ENCODE measurements at places on chromosomes 16 and 17. TPM values are rescaled to one million over a fixed set of nuclear protein-coding genes. Genes with fewer than 3 reads are reported as not detected.
A peak's percentile ranks its signal among the peaks of the same experiment; 100 is the strongest.

GRCh38 chr17:41658846-41659245, 29.8 kb upstream of the EIF1 start:
- H3K4me1 ChIP-seq, result peaks cover 25% of the 10 kb centered on the region
- no peak overlapping the region for H3K27ac ChIP-seq
- H3K36me3 ChIP-seq, result no peaks in the 10 kb centered on the region

DNA sequence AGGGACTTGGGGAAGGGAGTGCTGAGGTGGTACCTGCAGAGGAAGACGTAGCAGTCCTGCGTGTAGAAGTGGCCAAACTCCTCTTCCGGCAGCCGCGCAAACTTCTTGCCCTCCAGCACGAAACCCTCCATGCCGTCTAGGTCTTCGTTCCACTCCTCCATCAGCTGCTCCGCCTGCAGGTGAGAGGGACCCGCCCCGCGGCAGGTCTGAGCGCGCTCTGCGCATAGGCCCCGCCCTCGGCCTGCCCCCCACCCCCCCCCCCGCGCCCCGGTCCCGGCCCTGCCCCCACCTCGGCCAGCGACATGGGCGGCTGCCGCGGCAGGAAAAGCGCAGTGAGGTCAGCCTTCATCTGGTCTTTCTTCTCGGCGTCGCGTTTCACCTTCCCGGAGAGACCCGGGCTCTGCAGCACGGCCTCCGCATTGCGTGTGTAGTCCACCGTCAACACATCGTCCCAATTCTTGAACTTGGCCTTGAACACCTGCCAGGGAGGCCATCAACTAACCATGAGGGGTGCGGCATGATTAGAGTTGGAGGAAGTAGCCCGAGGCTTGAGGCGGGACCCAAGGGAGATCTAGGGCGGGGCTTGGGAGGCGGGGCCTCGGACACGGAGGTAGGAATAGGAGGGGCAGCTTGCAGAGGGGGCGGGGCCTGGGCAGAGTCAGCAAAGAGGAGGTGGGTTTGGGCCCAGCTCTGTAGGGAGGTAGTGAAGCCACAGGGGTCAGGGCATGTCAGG, 11.5 kb downstream of the FLII start:
- H3K4me3 ChIP-seq, result peak overlapping the region; percentile 6
- peak overlapping the region; percentile 31 for H3K27ac ChIP-seq
- H3K4me1 ChIP-seq, result peaks cover 26% of the 10 kb centered on the region
- peak; percentile 90 for DNase-seq

DNA sequence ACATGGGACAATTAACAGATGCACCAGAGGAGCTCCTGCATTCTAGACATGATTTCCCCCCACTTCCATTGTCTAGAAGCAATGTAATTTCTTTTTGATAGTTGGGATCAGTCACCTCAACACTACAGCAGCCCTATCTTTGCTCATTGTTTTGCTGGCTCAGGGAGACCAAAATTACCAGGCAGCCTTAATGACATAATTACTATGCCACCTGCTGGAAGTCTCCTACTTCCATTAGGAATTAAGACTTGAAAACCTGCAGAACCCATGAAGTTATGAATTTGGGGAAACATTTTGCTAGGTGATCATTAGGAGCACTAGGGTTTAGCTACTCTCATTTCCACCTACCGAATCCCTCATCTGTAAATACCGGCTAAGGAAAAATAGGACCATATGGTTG, 312.0 kb upstream of the CA10 start:
- no peaks in the 10 kb centered on the region for H3K4me1 ChIP-seq
- no peak overlapping the region for H3K27ac ChIP-seq
- H3K27me3 ChIP-seq, result no peaks in the 10 kb centered on the region
- no peaks in the 10 kb centered on the region for H3K36me3 ChIP-seq
- H3K4me3 ChIP-seq, result no peak overlapping the region
- DNase-seq, result no peak

- H3K27ac ChIP-seq, result no peak overlapping the region
- DNase-seq, result no peak
- H3K4me1 ChIP-seq, result no peaks in the 10 kb centered on the region
- H3K4me3 ChIP-seq, result no peak overlapping the region
Observed at GRCh38 chr17:43467981-43468581, 15.7 kb upstream of the DHX8 start.

- no peak overlapping the region for H3K4me3 ChIP-seq
- H3K27me3 ChIP-seq, result no peaks in the 10 kb centered on the region
- no peak for DNase-seq
- H3K4me1 ChIP-seq, result peaks cover 17% of the 10 kb centered on the region
- H3K27ac ChIP-seq, result no peak overlapping the region
Observed at GRCh38 chr17:42538482-42538881, 2.4 kb downstream of the NAGLU start.

GRCh38 chr17:68377771-68378267, 79.5 kb downstream of the WIPI1 start:
- H3K36me3 ChIP-seq, result no peaks in the 10 kb centered on the region
- H3K4me3 ChIP-seq, result no peak overlapping the region
- H3K27me3 ChIP-seq, result no peaks in the 10 kb centered on the region
- peaks cover 21% of the 10 kb centered on the region for H3K4me1 ChIP-seq
- H3K27ac ChIP-seq, result peak overlapping the region; percentile 88

- no peaks in the 10 kb centered on the region for H3K27me3 ChIP-seq
- DNase-seq, result no peak
- H3K4me3 ChIP-seq, result no peak overlapping the region
- no peaks in the 10 kb centered on the region for H3K36me3 ChIP-seq
Observed at GRCh38 chr16:55836158-55836611, 3.3 kb upstream of the CES1 start.

DNA sequence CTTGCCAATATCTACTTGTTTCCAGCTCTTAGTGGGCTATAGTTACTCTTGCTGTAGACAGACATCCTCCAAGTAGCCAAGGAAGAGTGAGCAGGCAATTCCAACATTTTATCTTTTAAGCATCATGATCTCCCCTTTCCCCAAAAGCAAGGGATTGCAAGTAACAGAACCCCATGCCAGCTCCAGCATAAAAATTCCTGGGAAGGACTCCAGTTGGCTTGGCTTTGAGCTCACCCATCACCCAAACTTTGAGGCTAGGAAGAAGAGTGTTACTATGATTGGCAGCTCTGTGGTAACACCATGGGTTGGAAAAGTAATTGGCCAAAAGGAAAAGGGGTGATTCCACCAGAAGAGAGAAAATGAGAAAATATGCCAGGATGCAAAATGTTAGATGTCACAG, 1086.4 kb upstream of the RBFOX1 start:
- no peak for DNase-seq
- H3K4me1 ChIP-seq, result no peaks in the 10 kb centered on the region
- H3K4me3 ChIP-seq, result no peak overlapping the region

- H3K27me3 ChIP-seq, result no peaks in the 10 kb centered on the region
- H3K27ac ChIP-seq, result peak overlapping the region; percentile 80
- H3K36me3 ChIP-seq, result no peaks in the 10 kb centered on the region
- peaks cover 42% of the 10 kb centered on the region for H3K4me1 ChIP-seq
- DNase-seq, result peak; percentile 93
- H3K4me3 ChIP-seq, result no peak overlapping the region
Observed at GRCh38 chr17:42311240-42312034, 23.1 kb downstream of the STAT5A start.

GRCh38 chr16:1090620-1091587, 5.1 kb downstream of the C1QTNF8 start:
- H3K4me3 ChIP-seq, result no peak overlapping the region
- no peaks in the 10 kb centered on the region for H3K36me3 ChIP-seq
- DNase-seq, result no peak
- H3K27ac ChIP-seq, result no peak overlapping the region
- H3K27me3 ChIP-seq, result no peaks in the 10 kb centered on the region

Gene IL4R
- 70.7 TPM for total RNA-seq
